ENCODE measurements at places on chromosomes 4 and X.

GRCh38 chrX:64152857-64153256 is 52.7 kb downstream of the AMER1 start:
- no peak for DNase-seq

- DNase-seq = no peak
Observed at GRCh38 chr4:53037892-53038291, 175.8 kb downstream of the RASL11B start.

DNA sequence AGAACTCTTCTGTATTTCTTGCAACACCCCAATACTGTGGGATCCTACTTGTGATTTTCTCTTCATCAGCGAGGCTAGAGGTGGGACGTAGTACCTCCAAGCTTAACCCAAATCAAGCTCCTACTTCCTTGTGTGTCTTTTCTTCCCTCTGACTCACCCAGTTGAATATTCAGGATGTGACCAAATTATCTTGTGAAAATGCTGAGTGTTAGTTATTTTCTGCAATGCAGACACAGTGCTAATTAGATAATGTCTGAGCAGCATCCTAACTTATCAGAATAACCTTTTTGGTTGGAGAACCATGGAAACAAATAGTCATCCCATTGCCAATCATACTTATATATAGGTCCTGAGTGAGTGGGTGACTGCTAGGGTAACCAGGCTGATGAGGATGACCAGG is 2.4 kb downstream of the MEPE start:
- DNase-seq = no peak

DNA sequence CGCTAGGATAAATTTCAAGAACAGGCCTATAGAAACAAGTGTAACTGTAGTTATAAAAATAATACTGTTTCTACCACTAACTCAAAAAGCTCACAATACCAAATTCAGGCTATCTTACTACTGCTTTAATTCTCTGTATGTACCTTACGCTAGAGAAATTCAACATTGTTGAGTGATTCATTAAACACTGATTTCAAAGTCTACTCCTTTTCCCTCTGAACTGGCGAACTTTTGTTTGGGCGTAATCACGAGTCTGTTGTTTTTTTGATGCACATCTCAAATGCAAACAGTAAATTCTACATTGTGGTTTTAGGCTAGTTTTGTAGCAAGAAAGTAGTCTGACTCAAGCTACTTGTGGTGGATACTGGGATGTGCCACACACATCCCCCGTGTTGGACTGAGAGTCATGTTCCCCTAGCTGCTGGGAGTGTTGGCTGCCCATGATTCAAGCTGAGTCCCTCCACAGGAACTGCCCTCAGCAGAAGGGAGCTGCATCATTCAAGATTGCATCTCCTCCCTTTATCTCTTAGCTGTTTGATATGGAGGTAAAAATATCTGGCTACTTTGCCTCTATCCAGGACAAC is 406.1 kb downstream of the RAPGEF2 start:
- DNase-seq = no peak

DNA sequence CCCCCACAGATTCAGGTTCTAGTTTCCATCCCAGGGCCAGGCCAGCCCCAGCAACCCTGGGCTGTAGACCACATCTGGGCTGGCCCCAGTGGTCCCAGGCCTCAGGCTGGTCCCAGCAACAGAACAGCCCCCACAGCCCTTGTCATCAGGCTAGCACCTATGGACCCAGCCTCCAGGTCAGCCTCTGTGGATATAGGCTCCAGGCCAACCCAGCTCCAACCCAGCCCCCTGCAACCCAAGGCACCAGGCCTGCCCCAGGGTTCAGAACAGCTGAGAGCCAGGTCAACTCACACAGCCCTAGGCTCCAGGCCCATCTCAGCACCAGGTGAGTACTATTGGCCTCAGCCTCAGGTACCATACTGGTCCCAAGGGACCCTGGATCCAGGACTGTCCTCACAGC is 155.3 kb downstream of the PWWP3B start:
- no peak for DNase-seq

DNA sequence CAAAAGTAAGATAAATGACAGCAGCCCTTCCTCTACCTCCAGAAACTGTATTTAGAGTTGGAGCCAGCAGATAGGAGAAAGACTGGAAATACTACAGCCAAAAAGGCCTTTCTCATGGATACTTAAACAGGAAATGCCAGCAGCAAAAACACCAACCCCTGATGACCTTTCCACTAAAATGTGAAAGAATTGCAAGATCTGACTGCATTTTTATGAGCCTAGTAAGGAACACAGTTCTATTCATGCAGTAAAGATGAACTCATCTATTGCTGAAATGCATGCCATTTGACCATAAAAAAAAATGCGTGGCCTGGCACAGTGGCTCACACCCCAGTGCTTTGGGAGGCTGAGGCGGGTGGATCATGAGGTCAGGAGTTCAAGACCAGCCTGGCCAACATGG is 19.9 kb downstream of the ABCG2 start:
- no peak for DNase-seq

GRCh38 chr4:6008766-6009385 is 9.4 kb downstream of the C4orf50 start:
- DNase-seq = no peak

DNA sequence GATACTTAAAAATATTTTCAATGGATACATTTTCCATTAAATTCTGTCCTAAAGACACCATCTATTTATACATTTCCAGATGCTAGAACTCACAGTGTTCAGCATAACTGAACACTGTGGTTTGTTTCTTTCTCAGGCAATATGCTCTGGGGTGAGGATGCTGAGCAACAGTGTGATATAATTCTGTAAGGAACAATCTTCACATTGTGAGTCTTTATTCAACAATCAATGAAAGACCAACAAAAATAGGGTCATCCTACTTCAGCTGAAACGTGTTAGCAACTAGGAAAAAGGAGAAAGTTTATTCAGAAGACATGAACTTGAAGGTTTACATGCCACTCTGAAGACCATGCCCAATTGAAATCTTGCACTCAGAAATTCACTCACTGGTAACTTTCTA is 284.8 kb downstream of the UNC5C start:
- DNase-seq = no peak
